ENCODE measurements at places on chromosomes 4 and X. TPM values are rescaled to one million over a fixed set of nuclear protein-coding genes. Genes with fewer than 3 reads are reported as not detected.

- no peak for DNase-seq
These were observed 197.6 kb upstream of the AR start for GRCh38 chrX:67346225-67346624.

GRCh38 chr4:95161781-95162469 is 386.8 kb downstream of the UNC5C start:
- no peak for DNase-seq

OTUD4 gene
- 37.0 TPM for polyA plus RNA-seq

- no peak for DNase-seq
These were observed 2.4 kb upstream of the PRDM5 start for GRCh38 chr4:120924931-120925330.

PHOX2B gene
- polyA plus RNA-seq = 0.08 TPM

GRCh38 chrX:74514384-74514783 is 93.1 kb downstream of the SLC16A2 start:
- no peak for DNase-seq

DNA sequence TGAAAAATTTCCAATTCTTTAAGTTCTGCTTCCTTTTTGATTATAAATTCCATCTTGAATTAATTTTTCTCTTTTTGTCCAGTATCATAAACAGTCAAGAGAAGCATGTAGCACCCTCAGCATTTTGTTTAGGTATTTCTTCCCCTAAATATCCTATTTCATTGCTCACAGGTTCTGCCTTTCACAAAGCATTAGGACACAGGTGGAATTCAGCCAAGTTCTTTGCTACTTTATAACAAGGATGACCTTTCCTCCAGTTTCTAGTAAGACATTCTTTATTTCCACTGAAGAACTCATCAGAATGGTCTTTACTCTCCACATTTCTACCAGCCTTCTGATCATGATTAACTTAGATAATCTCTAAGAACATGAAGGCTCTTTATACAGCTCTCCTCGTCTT is 7.4 kb downstream of the SLC9B1 start:
- no peak for DNase-seq

VSIG1 gene
- 0.59 TPM for polyA plus RNA-seq

DNA sequence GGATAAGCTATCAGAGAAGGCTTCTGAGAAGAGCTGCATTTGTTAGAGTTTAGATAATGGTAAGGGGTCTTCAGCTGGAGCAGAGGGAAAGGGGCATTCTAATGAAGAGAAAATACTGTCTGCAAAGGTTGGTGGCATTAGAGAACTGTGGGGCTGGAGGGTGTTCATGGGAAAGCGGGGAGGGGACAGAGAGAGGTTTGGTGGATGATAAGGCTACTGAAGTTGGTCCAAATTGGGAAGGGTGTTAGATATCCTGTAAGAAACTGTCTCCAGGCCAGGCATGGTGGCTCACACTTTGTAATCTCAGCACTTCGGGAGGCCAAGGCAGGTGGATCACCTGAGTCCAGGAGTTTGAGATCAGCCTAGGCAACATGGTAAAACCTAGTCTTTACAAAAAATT is 59.9 kb downstream of the AFF1 start:
- no peak for DNase-seq

ENPEP gene
- polyA plus RNA-seq = 49.6 TPM

SMIM31 gene
- 0.48 TPM for polyA plus RNA-seq

DNA sequence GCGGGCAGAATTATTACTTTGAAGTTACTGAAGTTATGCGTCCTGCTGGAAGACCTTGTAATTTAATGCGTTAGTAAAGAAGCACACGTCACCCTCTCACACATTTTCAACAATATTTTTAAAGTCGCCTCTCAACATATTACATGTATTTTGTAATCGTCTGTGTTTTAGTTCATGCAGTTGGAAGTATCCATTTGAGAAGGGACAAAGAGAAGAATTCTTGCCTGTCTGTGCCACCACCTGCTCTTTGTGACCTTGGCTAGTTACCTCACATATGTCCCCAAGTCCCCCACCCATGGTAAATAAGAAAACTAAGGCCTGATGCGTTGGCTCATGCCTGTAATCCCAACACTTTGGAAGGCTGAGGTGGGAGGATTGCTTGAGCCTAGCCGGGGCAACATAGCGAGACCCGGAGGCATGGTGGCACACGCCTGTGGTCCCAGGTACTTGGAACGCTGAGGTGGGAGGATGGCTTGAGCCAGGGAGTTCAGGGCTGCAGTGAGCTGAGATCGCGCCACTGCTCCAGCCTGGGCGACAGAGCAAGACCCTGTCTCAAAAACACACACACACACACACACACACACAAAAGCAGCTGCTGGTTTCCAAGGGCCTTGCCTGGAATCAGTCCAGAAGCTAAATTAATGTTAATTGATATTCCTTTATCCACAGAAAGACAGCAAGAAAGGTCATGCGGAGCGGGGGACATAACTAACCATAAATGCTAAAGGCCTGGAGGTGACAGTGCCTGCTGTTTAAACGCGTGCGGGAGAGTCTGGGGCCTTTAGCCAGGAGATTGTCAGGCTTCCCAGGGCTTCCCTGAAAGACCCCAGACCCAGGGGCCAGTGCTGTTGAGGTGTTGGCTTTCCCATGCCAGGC is 811 bp downstream of the TMEM187 start:
- no peak for DNase-seq

GRCh38 chr4:39415678-39416283 is 9.1 kb downstream of the KLB start:
- DNase-seq = no peak

- no peak for DNase-seq
These were observed 670.6 kb upstream of the ATOH1 start for GRCh38 chr4:93157986-93158385.

TMEM271 gene
- 0.05 TPM for polyA plus RNA-seq

DNA sequence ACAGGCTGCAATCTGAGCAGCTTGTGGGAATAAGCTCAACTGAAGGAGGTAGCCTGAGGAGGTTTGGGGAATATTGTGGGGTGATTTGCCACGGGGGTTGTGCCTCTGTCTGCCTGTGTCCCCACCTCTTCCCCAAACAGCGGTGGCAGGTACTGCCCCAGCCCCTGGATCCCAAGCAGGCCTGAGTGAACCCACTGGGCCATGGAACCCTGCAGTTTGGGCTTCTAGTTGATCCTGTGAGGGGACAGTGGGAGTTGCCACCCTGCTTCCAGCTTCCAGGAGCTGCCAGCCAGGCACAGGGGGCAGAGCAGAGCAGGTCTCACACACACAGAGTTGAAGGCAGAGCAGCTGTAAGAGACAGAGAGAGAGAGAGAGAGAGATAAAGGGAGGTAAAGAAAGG is 97.4 kb downstream of the PJA1 start:
- DNase-seq = no peak

GRCh38 chrX:39896951-39897740 is 200.6 kb downstream of the BCOR start:
- peak; percentile 57 for DNase-seq

GRCh38 chr4:185672618-185673017 is 137.3 kb upstream of the PDLIM3 start:
- no peak for DNase-seq

DNA sequence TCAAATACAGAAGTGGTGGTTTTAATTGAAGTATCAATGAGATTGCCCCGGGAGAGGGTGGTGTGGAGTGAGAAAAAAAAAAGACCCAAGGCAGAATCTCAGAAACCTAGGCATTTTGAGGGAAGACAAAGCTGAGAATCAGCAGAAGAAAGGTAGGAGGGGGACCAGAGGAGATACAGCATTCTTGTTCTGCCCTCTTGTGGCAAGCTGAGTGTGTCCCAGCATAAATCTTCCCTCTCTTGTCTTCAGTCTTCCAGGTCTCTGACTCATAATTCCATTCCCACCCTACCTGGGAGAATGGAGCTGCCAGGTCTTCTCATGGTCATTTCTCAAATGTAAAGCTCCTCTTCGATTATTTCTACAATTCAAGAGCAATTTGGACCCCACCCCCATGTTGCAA is 32.7 kb upstream of the MAGED1 start:
- peak; percentile 6 for DNase-seq

DNA sequence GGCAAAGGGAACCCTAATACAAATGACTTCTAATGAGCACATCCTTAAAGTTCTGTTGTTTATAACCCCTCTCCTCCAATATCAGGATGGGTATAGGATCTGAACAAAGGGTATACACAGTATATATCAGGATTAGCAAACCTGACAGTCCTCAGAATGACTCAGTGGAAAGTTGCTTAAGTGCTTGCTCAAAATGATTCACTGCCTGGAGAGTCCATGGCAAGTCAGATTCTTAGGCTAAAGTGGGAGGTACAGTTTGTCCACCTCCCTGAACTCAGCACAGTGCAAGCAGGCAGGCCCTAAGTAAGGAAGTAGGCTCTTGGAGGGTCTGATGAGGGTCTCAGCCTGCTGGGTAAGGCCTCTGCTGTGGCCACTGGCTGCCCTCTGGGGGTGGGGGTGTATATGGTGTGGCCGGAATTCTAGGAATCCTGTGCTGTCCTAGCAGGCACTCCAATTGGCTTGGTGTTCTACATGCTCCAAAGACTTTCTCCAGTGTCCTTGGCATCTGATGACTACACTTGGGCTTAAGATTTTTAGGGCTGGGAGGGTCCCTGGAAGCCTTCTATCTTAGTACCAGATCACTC is 54.3 kb downstream of the CHRDL1 start:
- DNase-seq = no peak

GRCh38 chrX:56764153-56764974 is 35.3 kb downstream of the NBDY start:
- peak; percentile 94 for DNase-seq

- no peak for DNase-seq
These were observed 9.2 kb upstream of the RBPJ start for GRCh38 chr4:26311633-26312032.

SPATA18 gene
- 2.2 TPM for polyA plus RNA-seq

DNA sequence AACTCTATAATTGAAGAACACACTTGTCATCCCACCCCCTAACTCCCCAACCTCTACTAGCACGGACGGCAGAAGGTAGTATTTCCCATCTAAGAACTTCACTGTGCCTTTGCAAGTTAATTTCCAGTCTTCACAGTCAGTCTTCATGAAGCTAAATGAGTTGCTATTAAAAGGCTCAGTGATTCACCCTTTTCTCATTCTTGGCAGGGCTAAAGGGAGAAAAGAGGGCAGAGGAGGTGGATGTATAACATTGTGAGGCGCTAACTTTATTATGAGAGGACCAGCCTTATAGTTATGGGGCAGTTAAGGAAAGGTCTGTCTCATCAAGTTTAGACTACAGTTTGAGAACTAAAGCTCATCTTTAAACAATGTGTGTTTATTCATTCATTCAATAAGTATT is 161.0 kb upstream of the S100G start:
- DNase-seq = no peak

TLL1 gene
- 2.9 TPM for polyA plus RNA-seq

GRCh38 chr4:57231781-57232180 is 121.6 kb upstream of the IGFBP7 start:
- no peak for DNase-seq

- DNase-seq = peak; percentile 3
These were observed 230.9 kb downstream of the SOX3 start for GRCh38 chrX:140273921-140274320.

DNA sequence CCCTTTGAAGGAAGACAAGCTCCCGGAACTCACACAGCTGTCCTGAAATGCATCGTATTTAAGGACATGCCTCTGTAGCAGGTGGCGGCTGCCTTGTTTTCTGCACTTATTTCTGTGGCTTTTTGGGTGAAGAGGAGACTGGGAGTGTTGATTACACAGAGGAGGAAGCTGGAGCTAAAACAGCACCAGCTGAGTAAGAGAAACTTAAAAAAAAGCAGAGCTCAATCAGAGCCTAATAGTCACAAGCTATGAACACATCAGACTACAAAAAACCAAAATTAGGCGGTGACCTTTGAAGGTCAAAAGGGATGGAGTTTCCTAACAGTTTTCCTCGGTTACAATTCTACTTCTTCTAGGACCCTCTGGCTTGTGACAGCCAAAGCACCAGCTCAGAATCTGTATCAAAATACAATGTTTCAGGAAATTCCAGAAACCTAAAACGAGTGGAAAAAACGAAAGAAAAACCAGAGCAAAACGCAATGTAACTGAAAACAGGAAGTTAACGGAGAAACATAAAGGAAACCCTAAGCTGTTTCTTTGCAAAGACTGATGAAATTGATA is 13.5 kb downstream of the PRKX start:
- no peak for DNase-seq

DNA sequence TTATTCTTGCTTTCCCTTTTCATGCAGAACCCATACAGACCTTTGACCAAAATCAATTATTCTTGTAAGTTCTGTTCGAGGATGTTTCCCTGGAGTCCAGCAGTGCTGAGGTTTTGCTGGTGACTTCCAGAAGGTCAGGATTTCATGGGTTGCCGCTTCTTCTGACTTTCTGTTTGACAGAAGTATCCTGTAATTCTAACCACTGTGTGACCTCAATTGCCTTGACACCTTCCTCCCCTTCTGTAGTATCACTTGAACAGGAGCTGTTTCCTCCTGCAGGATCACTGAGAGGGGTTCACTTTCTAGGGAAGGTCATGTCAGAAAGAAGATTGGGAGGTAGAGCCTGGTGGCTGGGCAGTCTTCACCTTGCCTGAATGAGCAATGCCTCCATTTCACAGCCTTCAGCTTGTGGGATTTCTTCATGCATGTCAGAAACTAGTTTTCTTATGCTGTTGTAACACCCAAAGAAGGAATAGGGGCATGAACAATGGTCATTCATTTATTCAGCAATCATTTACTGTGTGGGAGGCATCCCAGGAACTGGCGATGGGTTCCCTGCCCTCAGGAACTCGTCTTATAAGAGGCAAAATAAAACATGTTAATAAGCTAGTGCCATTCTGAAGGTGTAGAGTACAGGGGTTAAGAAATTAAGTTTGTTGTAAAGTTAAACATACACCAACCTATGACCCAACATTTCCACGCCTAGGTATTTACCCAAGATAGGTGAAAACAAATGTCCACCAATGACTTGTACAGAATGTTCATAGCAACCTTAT is 205.9 kb downstream of the SOWAHB start:
- DNase-seq = no peak

GRCh38 chr4:29240641-29241040 is 1479.5 kb upstream of the PCDH7 start:
- no peak for DNase-seq

Measured in right lung (tissue), 10 donors.